ENCODE measurements at places on chromosomes 2 and 18.
A peak's percentile ranks its signal among the peaks of the same experiment; 100 is the strongest.

DNA sequence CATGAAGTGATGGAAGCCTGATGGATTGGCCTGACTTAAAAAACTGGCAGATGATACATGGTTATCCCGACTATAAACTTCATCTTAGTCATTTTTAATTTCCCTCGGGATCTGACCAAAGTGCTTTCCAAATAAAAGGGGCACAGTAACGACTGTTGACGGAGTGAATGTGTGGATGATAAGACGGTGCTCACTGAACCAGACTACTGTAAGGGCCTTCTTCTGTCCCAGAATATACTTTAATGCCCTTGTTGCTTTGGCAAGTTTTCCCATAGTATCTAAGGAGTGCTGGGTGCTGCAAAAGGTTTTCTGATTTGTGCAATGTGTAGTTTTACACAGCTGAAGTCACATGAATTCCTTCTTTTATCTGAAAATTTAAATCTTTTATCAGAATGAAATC, 373.5 kb downstream of the DSEL start:
- no peak for DNase-seq
- H3K36me3 ChIP-seq: no peaks in the 10 kb centered on the region
- H3K4me1 ChIP-seq: no peaks in the 10 kb centered on the region
- no peak overlapping the region for H3K4me3 ChIP-seq

DNA sequence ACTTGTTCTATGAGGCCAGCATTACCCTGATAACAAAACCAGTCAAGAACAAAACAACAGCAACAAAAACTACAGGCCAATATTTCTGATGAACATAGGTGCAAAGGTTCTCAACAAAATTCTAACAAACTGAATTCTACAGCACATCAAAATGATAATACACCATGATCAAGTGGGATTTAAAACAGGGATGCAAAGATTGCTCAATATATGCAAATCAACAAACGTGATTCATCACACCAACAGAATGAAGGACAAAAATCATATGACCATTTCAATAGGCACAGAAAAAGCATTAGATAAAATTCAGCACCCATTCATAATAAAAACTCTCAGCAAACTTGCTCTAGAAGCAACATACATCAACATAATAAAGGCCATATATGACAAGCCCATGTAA, 173.6 kb downstream of the CAMKMT start:
- H3K36me3 ChIP-seq: peaks cover 8% of the 10 kb centered on the region
- H3K27ac ChIP-seq: no peak overlapping the region
- H3K4me3 ChIP-seq: no peak overlapping the region
- no peak for DNase-seq
- no peaks in the 10 kb centered on the region for H3K27me3 ChIP-seq
- H3K4me1 ChIP-seq: no peaks in the 10 kb centered on the region

- H3K27ac ChIP-seq: no peak overlapping the region
- H3K4me1 ChIP-seq: no peaks in the 10 kb centered on the region
- DNase-seq: no peak
- H3K4me3 ChIP-seq: no peak overlapping the region
These were observed 88.8 kb downstream of the GFPT1 start for GRCh38 chr2:69298261-69298660.

DNA sequence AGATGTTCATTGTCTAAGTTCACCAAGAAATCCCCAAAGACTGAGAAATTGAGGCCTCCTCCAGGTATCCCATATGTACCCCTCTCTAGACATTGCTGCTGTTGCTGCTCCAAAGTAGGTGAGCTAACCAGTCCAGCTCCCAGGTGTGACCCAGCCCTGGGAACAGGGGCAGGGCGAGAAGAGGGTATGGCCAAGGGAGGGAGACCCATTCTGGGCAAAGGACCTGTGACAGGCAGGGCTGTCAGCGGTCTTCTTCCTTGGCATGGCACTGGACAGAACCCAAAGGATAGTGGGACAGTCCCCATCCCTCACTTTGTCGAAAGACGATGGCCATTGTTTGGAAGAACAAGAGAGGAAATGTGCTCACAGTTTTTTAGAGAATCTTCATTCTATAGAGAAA, 7.2 kb upstream of the INO80C start:
- DNase-seq: no peak
- H3K4me3 ChIP-seq: no peak overlapping the region
- no peak overlapping the region for H3K27ac ChIP-seq

DNA sequence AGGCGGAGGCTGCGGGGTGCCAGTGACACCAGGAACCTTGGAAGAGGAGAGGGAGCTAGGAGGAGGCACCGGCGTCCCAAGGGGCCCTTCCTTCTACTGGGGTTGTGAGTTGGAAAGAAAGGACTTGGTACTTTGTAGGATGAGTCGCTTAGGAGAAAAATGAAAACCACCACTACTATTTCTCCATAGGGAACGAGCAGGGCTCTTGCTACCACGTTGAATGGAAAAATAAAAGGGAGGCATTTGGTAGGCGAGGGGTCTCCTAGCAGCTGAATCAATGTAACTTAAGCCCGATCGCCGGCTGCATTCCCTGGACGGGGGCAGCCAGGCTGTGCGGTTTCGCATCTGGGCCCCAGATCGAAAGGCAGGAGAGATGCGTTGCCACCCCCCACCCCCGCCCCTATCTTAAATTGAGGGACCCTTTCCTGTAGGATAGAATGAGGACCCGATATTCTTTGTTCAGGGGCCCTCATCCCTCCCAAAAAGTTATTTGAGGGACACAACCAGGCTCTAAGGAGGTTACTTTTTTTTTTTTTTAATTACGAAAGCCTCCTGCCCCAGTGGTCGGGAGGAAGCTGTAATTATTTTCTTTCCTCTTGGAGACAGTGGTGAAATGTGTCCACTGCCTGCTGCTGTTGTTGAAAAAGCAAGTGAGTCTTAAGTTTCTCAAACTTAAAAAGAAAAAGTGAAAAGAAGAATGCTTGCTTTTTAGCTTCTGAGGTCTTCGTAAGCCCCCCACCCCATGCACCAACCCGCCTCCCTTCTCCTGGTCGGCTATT, 1.3 kb downstream of the IGFBP2 start:
- no peak overlapping the region for H3K27ac ChIP-seq
- peaks cover 2% of the 10 kb centered on the region for H3K36me3 ChIP-seq
- peak overlapping the region; percentile 62 for H3K4me3 ChIP-seq
- peaks cover 14% of the 10 kb centered on the region for H3K4me1 ChIP-seq
- peaks cover 68% of the 10 kb centered on the region for H3K27me3 ChIP-seq

DNA sequence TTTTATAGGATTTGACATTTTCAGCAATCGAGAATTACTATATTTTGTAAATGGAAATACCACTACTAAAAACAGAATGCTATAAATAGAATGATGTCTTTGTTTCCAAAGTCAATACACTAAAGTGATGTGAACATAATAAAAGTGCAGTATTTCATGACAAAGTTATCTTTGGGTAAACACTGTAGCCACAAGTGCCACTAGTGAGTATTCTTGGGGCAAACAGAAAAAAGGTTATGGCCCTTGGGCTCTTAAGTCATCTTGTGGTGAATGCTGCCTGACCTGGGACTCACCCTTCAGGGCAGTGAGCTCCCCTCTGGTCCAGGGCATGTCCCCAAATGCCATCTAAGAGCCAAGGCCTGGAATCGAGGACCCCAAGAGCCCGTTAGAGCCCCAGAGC, 99.2 kb upstream of the KYNU start:
- DNase-seq: no peak
- H3K27me3 ChIP-seq: no peaks in the 10 kb centered on the region
- H3K4me3 ChIP-seq: no peak overlapping the region
- H3K36me3 ChIP-seq: no peaks in the 10 kb centered on the region
- no peaks in the 10 kb centered on the region for H3K4me1 ChIP-seq
- H3K27ac ChIP-seq: no peak overlapping the region

- peak overlapping the region; percentile 90 for H3K4me3 ChIP-seq
- H3K27me3 ChIP-seq: no peaks in the 10 kb centered on the region
- H3K36me3 ChIP-seq: peaks cover 4% of the 10 kb centered on the region
These were observed 30.4 kb downstream of the TOGARAM2 start for GRCh38 chr2:29011418-29012060.

- H3K27me3 ChIP-seq: no peaks in the 10 kb centered on the region
- H3K36me3 ChIP-seq: peaks cover 23% of the 10 kb centered on the region
- no peak for DNase-seq
- H3K4me1 ChIP-seq: peaks cover 9% of the 10 kb centered on the region
- no peak overlapping the region for H3K4me3 ChIP-seq
These were observed 124.3 kb downstream of the XRCC5 start for GRCh38 chr2:216233281-216233995.

DNA sequence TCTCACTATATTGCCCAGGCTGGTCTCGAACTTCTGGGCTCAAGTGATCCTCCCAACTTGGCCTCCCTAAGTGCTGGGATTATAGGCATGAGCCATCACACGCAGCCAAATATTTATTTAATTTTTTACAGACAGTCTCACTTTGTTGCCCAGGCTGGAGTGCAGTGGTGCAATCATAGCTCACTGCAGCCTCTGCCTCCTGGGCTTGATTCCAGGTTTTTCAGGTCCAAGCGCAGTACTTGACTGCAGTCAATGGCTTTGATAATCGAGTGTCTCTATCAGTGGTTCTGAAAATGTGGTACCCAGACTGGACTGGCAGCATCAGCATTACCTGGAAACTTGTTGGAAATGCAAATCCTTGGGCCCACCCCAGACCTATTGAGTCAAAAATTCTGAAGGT, 63.1 kb downstream of the PLB1 start:
- peaks cover 3% of the 10 kb centered on the region for H3K4me1 ChIP-seq
- H3K4me3 ChIP-seq: no peak overlapping the region
- H3K27ac ChIP-seq: no peak overlapping the region
- no peaks in the 10 kb centered on the region for H3K36me3 ChIP-seq
- H3K27me3 ChIP-seq: no peaks in the 10 kb centered on the region

- no peak for DNase-seq
- no peak overlapping the region for H3K4me3 ChIP-seq
- no peaks in the 10 kb centered on the region for H3K36me3 ChIP-seq
- H3K27me3 ChIP-seq: no peaks in the 10 kb centered on the region
These were observed 138.9 kb upstream of the NRP2 start for GRCh38 chr2:205543262-205543843.

DNA sequence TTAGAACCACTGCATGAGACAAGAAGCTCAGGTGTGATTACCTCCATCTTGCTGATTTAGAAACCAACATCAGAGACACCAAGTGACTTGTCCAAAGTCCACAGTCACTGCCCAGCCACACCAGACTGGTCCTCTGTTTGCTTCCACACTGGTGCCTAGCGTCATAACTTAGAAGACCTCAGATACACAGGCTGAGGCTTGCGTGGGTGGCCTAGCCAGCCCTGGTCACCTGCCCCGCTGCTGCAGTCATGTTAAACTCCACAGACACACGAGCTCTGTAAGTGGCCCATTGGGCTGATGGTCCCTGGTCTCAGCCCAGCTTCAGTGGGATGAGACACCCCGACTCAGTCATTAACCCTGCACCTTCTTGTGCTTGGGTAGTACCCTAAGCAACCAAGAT, 47.1 kb downstream of the CNGA3 start:
- H3K36me3 ChIP-seq: no peaks in the 10 kb centered on the region
- no peak overlapping the region for H3K27ac ChIP-seq
- no peak for DNase-seq
- no peaks in the 10 kb centered on the region for H3K4me1 ChIP-seq
- peaks cover 29% of the 10 kb centered on the region for H3K27me3 ChIP-seq

DNA sequence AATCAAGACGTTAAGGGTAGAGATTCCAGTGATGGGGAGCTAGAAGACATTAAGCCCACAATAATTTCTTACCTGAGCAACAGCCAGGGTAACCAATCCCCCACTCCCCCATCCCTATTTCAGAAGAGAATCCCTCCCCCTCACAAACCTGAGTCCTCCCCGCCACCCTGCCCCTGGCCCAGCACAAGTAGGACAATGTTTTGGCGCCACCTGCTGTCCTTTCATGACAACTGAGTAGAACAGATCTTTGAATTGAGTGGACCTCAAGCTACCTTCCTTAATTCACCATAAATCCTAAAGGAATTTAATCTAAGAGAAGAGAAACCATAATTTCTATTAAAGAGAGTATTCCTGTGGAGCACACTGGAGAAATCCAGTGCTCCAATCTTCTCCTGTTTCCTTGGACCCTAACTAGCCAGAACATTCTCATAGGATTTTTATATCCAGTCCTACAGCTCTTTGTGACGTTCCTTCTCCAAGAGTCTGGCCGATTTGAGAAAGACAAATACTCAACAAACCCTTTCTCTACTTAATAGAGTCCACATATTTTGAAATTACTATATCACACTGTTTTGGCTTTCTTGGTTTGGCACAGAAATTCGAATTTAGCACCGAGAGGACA, 41.1 kb downstream of the NHEJ1 start:
- no peak overlapping the region for H3K4me3 ChIP-seq
- H3K27ac ChIP-seq: no peak overlapping the region
- peak; percentile 69 for DNase-seq
- peaks cover 7% of the 10 kb centered on the region for H3K4me1 ChIP-seq
- no peaks in the 10 kb centered on the region for H3K36me3 ChIP-seq

DNA sequence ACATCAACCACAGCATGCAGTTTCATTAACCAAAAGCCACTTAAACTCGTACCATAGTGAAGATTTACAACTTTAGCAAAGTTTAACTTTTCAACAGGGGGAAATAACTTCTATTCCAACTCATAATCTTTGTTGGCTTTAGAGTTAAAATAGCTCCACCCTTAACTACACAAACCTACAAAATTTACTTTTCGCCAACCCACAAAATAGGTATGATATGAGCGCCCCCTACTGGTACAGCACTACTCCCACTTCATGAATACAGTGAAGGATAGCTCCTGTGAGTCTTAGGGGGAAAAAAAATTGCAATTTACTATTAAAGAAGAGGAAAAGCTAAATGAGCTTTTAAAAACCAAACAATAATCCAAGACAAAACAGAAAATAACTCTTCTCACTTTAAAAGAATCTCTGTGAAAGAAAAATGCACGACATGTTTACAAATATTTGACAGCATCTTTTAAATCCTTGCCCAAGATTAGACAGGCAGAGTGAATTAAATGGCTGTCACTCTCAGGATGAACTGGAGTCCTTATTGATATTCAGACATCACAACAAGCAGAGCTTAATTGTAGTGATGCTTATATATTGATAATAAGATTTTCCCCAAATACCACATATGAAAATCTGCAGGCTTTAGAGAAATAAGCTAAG, 32.2 kb downstream of the TMEFF2 start:
- peaks cover 10% of the 10 kb centered on the region for H3K4me1 ChIP-seq
- H3K4me3 ChIP-seq: no peak overlapping the region
- H3K27me3 ChIP-seq: peaks cover 25% of the 10 kb centered on the region
- DNase-seq: peak; percentile 67
- H3K36me3 ChIP-seq: no peaks in the 10 kb centered on the region

- no peaks in the 10 kb centered on the region for H3K36me3 ChIP-seq
- H3K27ac ChIP-seq: no peak overlapping the region
- peaks cover 4% of the 10 kb centered on the region for H3K27me3 ChIP-seq
- H3K4me3 ChIP-seq: no peak overlapping the region
- no peak for DNase-seq
These were observed 62.4 kb downstream of the ZDBF2 start for GRCh38 chr2:206336861-206337260.
